ENCODE measurements at places on chromosomes 16 and 17.

- DNase-seq, result no peak
These were observed 64.7 kb upstream of the SLC12A3 start for GRCh38 chr16:56800355-56800754.

DNA sequence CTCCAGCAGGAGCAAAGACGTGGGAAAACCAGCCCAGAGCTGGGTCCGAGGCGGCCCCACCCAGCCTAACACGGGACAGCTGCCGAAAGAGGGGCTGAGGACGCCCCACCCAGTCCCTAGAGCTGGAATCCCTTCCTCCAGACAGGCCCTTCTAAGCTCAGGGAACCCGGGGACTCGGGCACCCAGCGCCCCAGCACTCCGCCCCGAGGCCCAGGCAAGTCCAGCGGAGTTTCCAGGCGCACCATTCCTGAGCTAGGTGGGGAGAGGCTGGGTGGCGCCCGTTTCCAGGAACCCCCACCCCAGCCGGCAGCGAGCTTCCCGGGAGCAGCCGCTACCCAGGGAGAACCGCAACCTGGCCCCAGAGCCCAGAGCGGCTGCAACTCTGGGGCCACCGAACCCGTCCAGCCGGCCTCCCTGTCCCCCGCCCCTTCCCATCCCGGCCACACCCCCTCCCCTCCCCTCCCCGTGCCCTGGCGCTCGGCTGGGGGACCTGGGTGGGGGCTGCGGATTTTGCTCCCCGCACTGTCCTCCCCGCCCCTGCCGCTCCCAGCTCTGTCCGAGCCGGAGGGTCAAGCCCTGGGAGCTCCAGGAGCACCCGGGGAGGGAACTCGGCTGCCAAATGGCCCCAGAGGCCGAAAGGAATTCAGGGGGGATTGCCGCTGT lies 536 bp downstream of the TMC6 start:
- DNase-seq, result peak; percentile 42

GRCh38 chr17:40459636-40460603 lies 16.7 kb downstream of the IGFBP4 start:
- no peak for DNase-seq

- DNase-seq, result no peak
These were observed 128.4 kb downstream of the FOXL1 start for GRCh38 chr16:86706726-86707125.

GRCh38 chr16:51919736-51920135 lies 627.2 kb downstream of the TOX3 start:
- no peak for DNase-seq

- no peak for DNase-seq
These were observed 68.7 kb downstream of the CRISPLD2 start for GRCh38 chr16:84888450-84888849.

DNA sequence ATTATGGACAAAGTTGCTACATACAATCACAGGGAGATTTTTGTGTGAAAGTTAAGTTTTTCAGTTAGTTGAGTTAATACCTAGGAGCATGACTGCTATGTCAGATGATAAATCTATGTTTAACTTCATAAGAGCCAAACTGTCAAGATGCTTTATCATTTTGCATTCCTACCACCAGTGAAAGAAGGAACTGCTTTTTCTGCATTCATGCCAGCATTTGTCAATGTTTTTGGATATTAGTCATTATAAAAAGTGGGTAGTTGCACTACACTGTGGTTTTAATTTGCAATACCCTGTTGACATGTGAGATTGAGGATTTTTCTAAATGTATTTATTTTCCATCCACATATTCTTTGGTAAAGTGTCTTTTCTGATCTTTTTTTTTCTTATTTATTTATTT lies 434.0 kb upstream of the MON1B start:
- no peak for DNase-seq
